Activated T-cell treated with anti-CD3 and anti-CD28 coated beads, Interleukin-2, amount 50 U/mL, for 72 hours (primary cell): ENCODE measurements at places on chromosomes 1 and 21. TPM values are rescaled to one million over a fixed set of nuclear protein-coding genes. Genes with fewer than 3 reads are reported as not detected.
A peak's percentile ranks its signal among the peaks of the same experiment; 100 is the strongest.

GRCh38 chr1:237983496-237983895 lies 92.8 kb upstream of the ZP4 start:
- H3K27me3 ChIP-seq, result no peaks in the 10 kb centered on the region
- no peaks in the 10 kb centered on the region for H3K4me1 ChIP-seq
- no peak for DNase-seq
- no peak overlapping the region for H3K27ac ChIP-seq
- H3K4me3 ChIP-seq, result no peak overlapping the region

- H3K4me1 ChIP-seq, result no peaks in the 10 kb centered on the region
- H3K36me3 ChIP-seq, result no peaks in the 10 kb centered on the region
- H3K27ac ChIP-seq, result no peak overlapping the region
- H3K27me3 ChIP-seq, result no peaks in the 10 kb centered on the region
- no peak overlapping the region for H3K4me3 ChIP-seq
- no peak for DNase-seq
These were observed 6.7 kb downstream of the KRTAP10-1 start for GRCh38 chr21:44533121-44533890.

GRCh38 chr1:177914603-177915002 lies 55.3 kb downstream of the SEC16B start:
- no peaks in the 10 kb centered on the region for H3K27me3 ChIP-seq
- no peaks in the 10 kb centered on the region for H3K4me1 ChIP-seq
- DNase-seq, result no peak
- no peak overlapping the region for H3K27ac ChIP-seq
- no peak overlapping the region for H3K4me3 ChIP-seq

DNA sequence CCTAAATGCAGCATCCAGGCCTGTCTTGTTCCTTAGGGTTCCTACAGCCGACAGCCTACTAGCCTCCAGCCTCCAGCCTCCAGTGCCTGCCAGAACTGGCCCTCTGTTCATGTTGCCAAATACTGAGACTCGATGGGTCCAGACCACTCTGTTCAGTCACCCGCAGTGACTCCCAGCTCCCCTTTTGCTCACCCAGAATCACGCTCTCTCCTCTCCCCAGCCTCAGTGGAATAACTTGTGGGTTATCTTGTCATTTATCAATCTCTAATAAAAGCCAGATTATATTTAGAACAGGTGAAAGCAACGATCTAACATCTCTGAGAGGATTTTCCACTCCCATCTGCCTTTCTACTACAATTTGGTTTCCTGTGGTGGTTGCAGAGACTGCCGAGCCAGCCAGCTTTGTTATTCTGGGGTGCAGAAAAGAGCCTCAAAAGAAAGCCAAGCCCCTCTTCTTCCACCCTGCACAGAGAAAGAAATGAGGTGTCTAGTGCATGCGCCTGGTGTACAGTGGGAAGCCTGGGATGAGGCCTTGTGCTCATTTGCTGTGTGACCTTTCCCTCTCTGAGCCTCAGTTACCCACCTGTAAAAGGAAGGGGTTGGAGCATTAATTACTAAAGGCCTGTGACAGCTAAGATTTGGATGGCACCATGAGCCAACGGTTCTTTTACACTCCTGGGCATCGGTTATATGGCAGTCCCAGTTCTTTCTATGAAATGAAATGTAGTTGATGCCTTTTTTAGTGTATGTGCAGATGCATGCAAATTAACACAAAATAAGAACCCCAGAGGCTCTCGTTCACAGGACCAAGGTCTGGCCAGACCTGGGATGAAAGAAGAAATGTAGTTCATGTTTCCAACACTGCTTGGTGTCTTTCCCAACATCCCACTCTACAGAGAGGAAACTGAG lies 42.9 kb upstream of the ID3 start:
- H3K27me3 ChIP-seq, result no peaks in the 10 kb centered on the region
- H3K4me1 ChIP-seq, result peaks cover 60% of the 10 kb centered on the region
- peak overlapping the region; percentile 68 for H3K27ac ChIP-seq
- no peaks in the 10 kb centered on the region for H3K36me3 ChIP-seq
- peak overlapping the region; percentile 67 for H3K4me3 ChIP-seq

GRCh38 chr1:59317343-59317742 lies 20.4 kb downstream of the FGGY start:
- peak overlapping the region; percentile 67 for H3K4me3 ChIP-seq
- H3K4me1 ChIP-seq, result peaks cover 24% of the 10 kb centered on the region
- DNase-seq, result no peak
- H3K27me3 ChIP-seq, result no peaks in the 10 kb centered on the region

GRCh38 chr1:73662526-73662925 lies 535.5 kb downstream of the LRRIQ3 start:
- no peak for DNase-seq
- no peaks in the 10 kb centered on the region for H3K4me1 ChIP-seq
- H3K27ac ChIP-seq, result no peak overlapping the region
- H3K36me3 ChIP-seq, result no peaks in the 10 kb centered on the region
- H3K27me3 ChIP-seq, result no peaks in the 10 kb centered on the region
- no peak overlapping the region for H3K4me3 ChIP-seq

- peak overlapping the region; percentile 92 for H3K4me3 ChIP-seq
- peak; percentile 58 for DNase-seq
- peaks cover 8% of the 10 kb centered on the region for H3K36me3 ChIP-seq
These were observed 2.8 kb downstream of the SKI start for GRCh38 chr1:2230781-2231531.

GRCh38 chr1:165840423-165840822 lies 13.0 kb downstream of the UCK2 start:
- no peak overlapping the region for H3K27ac ChIP-seq
- H3K4me1 ChIP-seq, result peaks cover 32% of the 10 kb centered on the region
- H3K36me3 ChIP-seq, result no peaks in the 10 kb centered on the region
- no peaks in the 10 kb centered on the region for H3K27me3 ChIP-seq

DNA sequence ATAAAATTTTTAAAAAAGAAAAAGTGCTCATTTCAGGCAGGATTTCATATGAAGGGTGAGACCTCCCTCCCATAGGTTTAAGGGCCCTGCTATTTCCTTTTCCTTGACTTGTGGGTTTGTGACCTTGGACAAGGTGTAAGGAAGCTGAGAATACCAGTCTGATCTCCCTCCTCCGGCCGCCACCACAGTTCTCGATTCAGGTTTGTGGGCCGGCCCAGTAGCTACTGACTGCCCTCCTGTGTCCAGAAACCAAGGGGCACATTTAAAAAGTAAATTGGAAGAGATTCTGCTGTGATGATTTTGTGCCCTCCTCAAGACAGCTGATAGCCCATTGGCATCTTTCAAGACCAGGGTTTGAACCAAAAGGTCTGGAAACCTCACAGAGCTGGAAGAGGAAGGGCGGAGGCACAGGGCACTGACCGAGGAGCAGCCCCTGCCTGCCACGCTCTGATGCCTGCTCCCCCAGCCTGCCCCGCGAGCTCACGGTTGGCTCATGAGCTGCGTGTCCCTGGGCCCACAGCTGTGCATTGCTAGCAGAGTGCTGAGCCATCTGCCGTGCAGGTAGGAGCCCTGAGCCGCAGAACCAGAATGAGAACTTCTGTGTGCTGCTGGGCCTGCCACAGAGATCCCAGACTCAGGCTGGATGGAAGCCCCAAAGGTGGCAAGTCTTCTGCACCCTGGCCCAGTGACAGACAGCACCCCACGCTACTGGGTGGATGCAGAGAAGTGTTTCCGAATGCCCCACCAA lies 348.7 kb downstream of the NPHP4 start:
- H3K36me3 ChIP-seq, result peaks cover 1% of the 10 kb centered on the region
- DNase-seq, result no peak
- peaks cover 13% of the 10 kb centered on the region for H3K27me3 ChIP-seq
- no peak overlapping the region for H3K4me3 ChIP-seq
- H3K4me1 ChIP-seq, result no peaks in the 10 kb centered on the region
- H3K27ac ChIP-seq, result no peak overlapping the region

DNA sequence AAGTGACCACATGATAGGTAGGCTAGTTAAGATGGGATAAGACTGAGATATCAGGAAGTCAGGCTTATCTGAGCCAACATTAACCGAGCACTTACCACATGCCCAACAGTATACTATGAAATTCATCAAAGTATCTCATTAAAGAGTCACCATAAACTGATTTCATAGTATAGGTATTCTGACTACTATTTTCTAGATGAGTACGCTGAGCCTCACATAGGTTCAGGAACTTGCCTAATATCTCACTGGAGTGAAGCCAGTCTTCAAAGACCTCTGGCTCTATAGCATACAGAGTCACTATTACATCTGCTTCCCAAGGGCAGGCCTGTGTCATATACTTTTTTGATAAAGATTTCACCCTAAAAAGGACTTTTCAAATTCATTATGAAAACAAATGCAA lies 115.6 kb upstream of the NGF start:
- H3K36me3 ChIP-seq, result no peaks in the 10 kb centered on the region
- no peak for DNase-seq
- H3K27me3 ChIP-seq, result no peaks in the 10 kb centered on the region
- no peak overlapping the region for H3K4me3 ChIP-seq
- H3K27ac ChIP-seq, result no peak overlapping the region
- H3K4me1 ChIP-seq, result no peaks in the 10 kb centered on the region

GRCh38 chr1:21671915-21672314 lies 2.8 kb upstream of the RAP1GAP start:
- no peak overlapping the region for H3K27ac ChIP-seq
- no peaks in the 10 kb centered on the region for H3K36me3 ChIP-seq
- H3K27me3 ChIP-seq, result peaks cover 12% of the 10 kb centered on the region
- peaks cover under 1% of the 10 kb centered on the region for H3K4me1 ChIP-seq
- no peak for DNase-seq

DNA sequence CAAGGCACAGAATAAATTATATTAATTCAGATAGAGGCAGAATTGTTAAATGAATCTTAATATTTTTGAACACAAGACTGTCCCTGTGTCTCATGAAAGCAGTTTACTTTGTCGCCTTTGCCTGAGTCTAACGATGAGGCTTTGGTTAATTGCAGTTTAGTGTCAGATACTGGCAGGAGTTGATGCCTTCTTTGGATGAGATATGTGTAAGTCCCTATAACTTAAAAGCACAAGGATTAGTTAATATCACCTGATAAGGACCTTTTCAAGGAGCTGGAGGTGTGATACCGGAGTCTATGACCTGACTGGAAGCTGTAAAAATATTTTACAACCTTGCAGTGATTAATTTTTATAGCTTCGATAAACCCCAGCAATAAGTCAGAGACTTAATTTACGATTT lies 2.0 kb upstream of the SIKE1 start:
- no peak overlapping the region for H3K4me3 ChIP-seq
- no peak for DNase-seq
- peaks cover 4% of the 10 kb centered on the region for H3K27me3 ChIP-seq
- H3K36me3 ChIP-seq, result peaks cover 16% of the 10 kb centered on the region
- peaks cover 28% of the 10 kb centered on the region for H3K4me1 ChIP-seq
- H3K27ac ChIP-seq, result no peak overlapping the region

GRCh38 chr1:225250432-225250831 lies 177.4 kb downstream of the LBR start:
- DNase-seq, result no peak
- H3K4me3 ChIP-seq, result no peak overlapping the region
- H3K27ac ChIP-seq, result no peak overlapping the region
- H3K36me3 ChIP-seq, result no peaks in the 10 kb centered on the region
- H3K4me1 ChIP-seq, result no peaks in the 10 kb centered on the region

The MFN2 gene
- 66.1 TPM for total RNA-seq

The UBE2G2 gene
- total RNA-seq, result 95.6 TPM

The UBE2U gene
- not detected for total RNA-seq

The TLR5 gene
- total RNA-seq, result 0.60 TPM

The GREM2 gene
- total RNA-seq, result not detected

The NPR1 gene
- 0.29 TPM for total RNA-seq

The CD2 gene
- 298 TPM for total RNA-seq

The HPCA gene
- total RNA-seq, result 0.36 TPM

The IVL gene
- total RNA-seq, result not detected
